ENCODE measurements at places on chromosomes 3 and 15.
A peak's percentile ranks its signal among the peaks of the same experiment; 100 is the strongest.

DNA sequence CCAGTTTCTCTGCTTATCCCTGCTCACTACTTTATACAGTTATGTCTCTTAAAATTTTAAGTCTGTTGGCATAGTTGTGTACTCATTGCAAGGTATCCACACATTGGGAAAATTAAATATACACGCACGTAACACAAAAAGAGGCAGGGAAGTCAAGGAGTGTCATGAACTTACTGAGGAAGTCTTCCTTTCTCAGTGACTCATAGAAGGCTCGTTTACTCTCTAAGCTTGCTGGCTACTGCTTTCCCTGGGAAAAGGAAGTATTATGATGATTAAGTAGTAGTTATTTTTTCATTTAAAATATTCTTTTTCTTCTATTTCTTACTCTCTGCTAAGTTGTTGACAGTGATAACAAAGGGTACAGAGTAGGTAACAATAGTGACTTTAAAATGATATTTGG, 287.3 kb downstream of the UBE2E2 start:
- DNase-seq: no peak

GRCh38 chr3:54895613-54896012, 32.2 kb downstream of the LRTM1 start:
- no peak for DNase-seq

- DNase-seq: no peak
Observed at GRCh38 chr3:33139996-33140395, 26.2 kb downstream of the CRTAP start.

GRCh38 chr3:71681224-71681668, 44.0 kb downstream of the EIF4E3 start:
- DNase-seq: peak; percentile 15

DNA sequence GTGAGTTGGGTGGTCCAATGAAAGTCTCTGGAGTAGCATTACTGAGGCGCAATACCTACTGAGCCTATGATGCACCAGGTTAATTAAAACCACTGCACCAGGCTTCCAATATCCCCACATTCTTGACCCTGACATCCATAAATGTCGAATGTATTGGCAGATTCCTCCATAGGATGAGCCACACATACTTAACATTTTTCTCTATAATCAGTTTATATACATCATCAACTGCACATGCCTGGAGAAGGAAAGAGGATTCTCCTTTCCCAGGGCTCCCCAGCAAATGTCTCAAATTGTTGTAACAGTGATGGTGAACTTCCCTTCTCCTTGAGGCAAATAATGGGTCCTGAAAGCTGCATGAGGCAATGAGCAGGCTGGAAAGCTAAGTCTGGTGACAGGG, 82.3 kb upstream of the LPP start:
- DNase-seq: no peak

DNA sequence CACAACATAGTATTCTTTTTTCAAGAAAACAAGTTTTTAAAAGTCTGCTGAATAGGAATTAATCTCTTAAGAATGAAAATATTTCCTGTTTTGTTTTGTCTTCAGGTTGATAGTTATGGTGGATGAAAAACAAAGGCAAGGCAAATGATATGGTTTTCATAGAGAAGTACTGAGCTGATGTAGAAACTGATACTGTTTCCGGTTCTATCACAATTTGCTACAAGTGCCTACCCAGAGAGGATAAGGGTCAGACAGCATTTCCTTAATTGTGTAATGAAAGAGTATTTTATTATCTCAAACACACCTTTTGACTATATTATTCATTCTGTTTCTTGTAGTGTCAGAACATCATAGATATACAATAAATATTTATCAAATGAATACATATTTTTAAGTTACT, 836.3 kb downstream of the SQOR start:
- no peak for DNase-seq

- DNase-seq: no peak
Observed at GRCh38 chr15:72168131-72168807, 29.3 kb downstream of the GRAMD2A start.

DNA sequence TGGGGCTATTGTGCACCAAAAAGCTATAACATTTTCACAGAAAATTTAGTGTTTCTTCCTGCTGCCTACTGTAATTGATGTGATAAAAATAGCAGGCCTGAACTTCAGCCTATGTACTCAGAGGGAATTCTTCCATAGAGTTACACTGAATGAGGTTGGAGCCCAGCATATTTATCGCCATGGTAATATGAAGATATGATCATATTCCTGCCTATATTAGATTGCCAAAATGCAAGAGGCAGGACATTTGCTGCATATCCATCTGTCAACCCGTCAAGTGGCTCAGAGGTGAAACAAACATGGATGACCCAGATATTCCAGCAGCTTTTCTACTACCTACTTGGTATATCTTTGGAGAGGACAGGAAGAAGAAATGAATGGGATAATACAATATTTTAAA, 1150.6 kb downstream of the TBL1XR1 start:
- DNase-seq: no peak

GRCh38 chr3:97952280-97952679, 20.0 kb downstream of the RIOX2 start:
- DNase-seq: no peak

GRCh38 chr3:179336345-179336929, 11.1 kb upstream of the MFN1 start:
- DNase-seq: no peak

DNA sequence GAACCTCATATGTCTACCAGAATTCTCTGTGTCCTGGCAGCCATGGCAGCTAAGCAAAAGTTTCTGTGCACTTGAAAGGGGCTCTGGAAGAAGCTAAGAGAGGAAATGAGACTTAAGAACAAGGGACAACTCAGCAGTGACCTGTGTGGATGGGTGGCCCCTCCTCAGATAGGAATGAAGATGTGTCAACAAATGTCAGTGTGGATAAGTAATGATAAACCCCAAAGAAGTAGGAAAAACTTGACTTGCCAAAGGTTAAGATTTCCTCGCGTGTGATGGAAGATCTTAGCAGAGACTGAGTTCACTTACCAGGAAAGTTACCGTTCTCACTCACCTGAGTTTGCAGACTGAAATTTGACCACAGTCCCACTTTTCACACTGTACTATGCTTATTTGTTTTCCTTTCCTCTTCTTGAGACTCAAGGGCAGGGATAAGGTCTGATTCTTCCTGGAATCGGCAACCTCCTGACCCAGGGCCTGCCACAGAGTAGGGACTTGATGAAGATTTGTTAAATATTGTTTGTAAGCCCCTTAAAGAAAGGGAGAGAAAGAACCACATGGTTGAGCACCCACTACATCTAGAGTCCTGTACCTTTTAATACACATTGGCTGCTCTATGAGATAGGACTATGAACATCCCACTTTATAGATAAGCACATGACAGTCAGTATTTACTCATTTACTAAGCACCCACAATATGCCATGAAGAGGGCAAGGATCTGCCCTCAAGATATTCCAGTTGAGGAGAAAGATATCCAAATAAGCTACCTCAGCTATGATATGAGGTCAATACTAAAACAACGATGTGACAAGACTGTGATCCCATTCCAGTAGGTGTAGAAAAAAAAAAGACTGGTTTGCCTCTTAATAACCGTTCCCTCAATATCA, 7.3 kb upstream of the HRH1 start:
- DNase-seq: no peak

DNA sequence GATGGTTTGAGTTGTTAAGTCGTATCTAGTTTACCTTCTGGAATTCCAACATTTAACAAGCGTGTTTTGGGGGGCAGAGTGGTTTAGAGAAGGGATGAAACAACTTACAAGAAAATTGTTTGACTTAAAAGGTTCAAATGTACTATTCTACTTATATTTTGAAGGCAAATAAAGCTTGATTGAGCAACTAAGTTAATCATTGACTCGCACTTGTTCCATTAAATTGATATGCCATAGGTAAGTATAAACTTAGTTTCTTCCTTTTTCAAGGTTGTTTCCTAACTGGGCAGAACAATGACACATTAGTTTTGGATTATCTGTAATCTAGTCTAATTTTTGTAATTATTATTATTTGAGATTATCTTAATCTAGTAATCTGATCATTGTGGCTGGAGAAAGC, 48.3 kb upstream of the CPNE4 start:
- no peak for DNase-seq

GRCh38 chr3:38122712-38123290, 14.1 kb downstream of the ACAA1 start:
- DNase-seq: no peak

DNA sequence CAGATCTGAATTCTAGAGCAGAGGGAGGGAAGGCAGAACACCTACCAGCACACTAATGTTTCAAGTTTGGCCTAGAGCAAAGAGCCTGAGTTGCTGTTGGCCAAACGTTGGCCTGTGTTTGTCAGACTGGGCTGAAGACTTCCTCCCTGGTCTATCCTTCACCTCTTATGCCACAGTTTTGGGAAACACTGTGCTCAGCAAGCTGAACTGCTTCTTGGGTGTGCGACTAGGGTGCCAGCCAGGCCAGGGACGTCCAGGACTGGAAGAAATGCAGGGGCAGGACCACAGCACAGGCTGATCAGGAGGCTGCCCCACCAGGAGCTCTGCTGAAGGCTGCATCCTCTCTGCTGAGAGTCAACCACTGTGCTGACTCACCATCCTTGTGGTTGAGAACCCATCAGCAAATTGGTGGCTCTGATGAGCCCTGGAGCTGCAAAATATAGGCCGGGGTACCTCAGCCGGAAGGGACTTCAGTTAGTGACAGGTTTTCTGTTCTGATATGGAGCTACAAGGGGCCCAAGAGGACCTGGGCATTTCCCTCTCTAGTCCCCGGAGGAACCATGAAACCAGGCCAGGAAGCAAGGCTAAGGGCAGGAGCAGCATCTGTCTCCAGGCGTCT, 131.6 kb upstream of the RASGRP1 start:
- DNase-seq: peak; percentile 79
